ENCODE measurements at places on chromosomes 6 and 20.
A peak's percentile ranks its signal among the peaks of the same experiment; 100 is the strongest.

GRCh38 chr6:11398451-11399326, 138.9 kb upstream of the TMEM170B start:
- DNase-seq, result no peak

- DNase-seq, result no peak
Observed at GRCh38 chr20:35027301-35027700, 65.3 kb downstream of the TRPC4AP start.

DNA sequence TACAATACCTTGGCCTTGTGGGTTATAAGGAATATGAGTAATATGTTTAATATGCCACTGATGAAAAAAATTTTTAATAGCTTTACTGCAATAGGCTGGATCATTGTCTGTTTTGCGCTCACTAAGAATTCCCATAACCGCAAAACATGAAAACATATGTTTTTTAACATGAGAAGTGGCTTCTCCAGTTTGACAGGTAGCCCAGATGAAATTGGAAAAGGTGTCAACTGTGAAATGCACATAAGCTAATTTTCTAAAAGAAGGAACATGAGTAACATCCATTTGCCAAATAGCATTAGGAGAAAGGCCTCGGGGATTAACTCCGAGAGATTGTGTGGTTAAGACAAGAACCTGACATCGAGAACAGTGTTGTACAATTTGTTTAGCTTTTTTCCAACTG, 4.9 kb downstream of the GLYATL3 start:
- DNase-seq, result no peak

GRCh38 chr6:105209950-105210706, 30.3 kb upstream of the POPDC3 start:
- no peak for DNase-seq

GRCh38 chr20:23588434-23589403, 17.0 kb downstream of the CST9 start:
- no peak for DNase-seq

- no peak for DNase-seq
Observed at GRCh38 chr6:81731814-81732213, 20.7 kb downstream of the TENT5A start.

GRCh38 chr6:27514906-27515495, 42.1 kb upstream of the ZNF184 start:
- DNase-seq, result no peak

- DNase-seq, result no peak
Observed at GRCh38 chr6:90759664-90760063, 172.8 kb upstream of the MAP3K7 start.

- DNase-seq, result no peak
Observed at GRCh38 chr6:37056439-37057127, 51.1 kb downstream of the FGD2 start.

DNA sequence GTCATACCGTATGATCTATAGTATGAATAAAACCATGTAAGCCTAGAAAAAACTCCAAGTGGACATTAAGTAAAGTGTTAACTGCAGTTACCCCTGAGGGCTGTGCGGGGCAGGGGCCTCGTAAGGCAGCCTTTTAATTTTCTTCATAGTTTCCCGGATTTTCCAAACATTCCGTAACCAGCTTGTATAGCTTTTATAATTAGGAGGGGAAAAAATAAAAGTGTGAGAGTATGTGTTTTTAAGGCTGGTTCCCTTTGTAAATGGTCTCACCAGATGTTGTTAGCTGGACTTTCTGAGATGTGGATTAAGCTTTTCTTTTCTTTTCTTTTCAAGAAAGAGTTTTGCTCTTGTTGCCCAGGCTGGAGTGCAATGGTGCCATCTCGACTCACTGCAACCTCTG, 7.0 kb downstream of the KIAA1755 start:
- DNase-seq, result no peak

- no peak for DNase-seq
Observed at GRCh38 chr20:31842471-31843157, 2.8 kb downstream of the FOXS1 start.

DNA sequence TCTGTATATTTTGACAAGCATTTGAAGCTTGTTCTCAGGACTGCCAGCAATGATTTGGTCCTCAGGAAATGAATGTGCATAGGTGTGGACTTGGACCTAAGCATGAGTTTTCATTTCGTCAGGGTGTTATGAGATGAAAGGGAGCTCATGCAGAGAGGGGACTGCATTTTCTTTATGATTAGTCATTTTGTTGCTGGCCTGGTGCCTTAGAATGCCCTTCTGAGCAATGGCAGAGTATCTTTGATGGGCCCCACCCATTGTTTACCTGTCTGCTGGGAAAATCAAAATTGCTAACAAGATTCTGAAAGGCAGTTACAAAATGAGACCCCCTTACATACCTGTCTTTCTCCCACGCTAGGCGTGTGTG, 51.5 kb upstream of the MTHFD1L start:
- DNase-seq, result no peak

GRCh38 chr20:53597030-53597482, 3.4 kb upstream of the ZNF217 start:
- DNase-seq, result no peak

DNA sequence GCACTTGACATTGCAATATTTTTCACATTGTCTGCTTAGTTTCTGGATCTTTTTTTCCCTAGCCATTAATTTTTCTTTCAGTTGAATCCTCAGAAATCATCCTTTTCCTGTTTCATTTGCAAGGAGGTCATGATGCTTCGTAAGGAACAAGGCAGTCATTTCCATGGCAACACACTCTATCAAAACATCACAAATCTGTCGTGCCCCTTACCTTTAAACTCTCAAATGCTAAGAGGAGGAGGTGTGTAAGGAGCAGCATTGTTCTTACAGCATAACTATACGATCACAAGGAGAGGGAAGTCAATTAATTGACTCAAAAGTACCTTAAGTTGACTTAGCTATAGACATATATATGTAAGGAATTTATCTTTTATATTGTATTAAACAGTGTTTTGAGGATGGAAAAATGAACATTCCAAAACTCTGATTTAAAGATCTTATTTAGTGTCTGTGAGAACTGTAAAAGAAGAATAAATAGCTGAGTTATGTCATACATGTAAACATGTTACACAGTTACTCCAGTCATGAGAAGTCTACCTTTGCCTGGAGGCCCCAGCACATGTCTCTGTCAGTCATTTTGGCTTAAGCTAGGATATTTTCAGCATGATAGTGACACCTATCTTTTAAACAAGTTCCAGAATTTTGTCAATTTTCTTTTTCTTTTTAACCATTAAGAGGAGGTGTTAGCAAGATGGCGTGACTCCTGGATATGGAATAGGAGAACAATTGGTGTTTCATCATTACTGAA, 41.6 kb downstream of the CDKAL1 start:
- DNase-seq, result no peak

DNA sequence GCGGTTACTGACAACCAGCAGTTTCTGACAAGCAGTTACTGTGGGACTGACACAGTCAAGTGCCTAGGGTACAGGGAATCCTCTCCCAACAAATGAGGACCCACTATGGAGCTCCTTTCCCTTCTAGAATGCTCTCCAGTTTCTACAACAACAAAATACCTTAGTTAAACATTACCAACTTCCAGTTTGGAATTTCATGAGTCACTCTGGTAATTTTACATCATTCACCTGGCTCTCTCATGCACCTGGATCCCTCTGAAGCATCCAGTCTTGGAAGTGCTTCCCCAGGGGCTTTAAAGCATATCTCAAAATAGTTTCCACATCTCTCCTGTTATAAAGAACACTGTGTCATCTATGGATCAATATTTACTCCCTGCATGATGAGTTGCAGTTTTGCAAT, 286.7 kb upstream of the SPTLC3 start:
- no peak for DNase-seq

DNA sequence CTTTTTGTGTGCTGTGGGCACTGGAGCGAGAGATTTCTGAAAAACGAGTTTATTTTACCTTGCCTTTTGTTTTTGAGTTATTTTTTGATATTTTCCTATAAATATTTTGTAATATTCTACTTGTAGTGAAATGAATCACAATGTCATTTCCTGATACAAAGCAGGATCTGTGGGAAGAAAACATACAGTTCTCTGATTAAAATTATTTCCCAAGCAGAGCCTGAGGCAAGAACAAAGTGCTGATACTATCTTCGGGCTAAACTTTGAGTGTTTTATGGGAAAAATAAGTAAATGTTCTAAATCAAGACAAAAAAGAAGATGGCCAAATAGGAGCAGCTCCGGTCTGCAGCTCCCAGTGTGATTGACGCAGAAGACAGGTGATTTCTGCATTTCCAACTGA, 33.7 kb upstream of the ELOVL5 start:
- no peak for DNase-seq

- DNase-seq, result no peak
Observed at GRCh38 chr6:73388433-73388799, 6.2 kb upstream of the DDX43 start.

GRCh38 chr6:101150226-101150625, 243.3 kb upstream of the GRIK2 start:
- no peak for DNase-seq

DNA sequence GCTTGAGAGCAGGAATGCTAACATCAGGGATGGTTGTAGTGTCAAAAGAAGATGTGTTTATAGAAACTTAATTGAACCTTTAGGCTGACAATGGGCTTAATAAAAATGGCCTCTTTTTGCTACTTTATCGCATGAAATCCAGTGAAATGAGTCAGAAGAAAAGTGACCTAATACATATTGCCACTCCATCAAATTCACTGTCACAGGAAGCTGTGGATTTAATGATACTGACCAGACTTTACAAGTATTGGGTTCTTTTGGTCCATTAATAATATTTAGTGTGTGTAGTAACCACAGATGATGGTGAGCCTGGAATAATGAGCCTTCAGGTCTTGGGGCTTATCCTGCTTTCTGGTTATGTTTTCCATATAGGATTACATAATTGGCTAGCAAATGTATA, 231.8 kb upstream of the GMDS start:
- no peak for DNase-seq

DNA sequence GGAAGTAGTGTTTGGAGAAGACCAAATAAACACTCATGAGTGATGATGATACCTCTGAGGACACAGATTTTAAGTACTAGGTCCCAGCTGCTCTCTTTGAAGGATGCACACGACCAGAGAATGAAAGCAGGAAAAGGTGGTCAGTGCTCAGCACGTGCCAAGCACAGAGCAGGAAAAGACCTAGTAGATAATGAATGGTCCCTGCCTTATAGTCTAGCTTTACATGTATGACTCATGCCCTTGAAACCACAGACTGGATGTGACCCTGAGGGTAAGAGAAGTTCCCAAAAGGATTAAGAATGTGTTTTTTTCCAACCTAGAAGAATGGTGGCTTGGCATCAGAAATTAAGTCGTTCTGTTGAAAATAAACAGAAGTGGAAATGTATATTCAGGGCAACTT, 2.8 kb upstream of the MC3R start:
- no peak for DNase-seq

- DNase-seq, result no peak
Observed at GRCh38 chr20:10634683-10635411, 39.0 kb downstream of the JAG1 start.

DNA sequence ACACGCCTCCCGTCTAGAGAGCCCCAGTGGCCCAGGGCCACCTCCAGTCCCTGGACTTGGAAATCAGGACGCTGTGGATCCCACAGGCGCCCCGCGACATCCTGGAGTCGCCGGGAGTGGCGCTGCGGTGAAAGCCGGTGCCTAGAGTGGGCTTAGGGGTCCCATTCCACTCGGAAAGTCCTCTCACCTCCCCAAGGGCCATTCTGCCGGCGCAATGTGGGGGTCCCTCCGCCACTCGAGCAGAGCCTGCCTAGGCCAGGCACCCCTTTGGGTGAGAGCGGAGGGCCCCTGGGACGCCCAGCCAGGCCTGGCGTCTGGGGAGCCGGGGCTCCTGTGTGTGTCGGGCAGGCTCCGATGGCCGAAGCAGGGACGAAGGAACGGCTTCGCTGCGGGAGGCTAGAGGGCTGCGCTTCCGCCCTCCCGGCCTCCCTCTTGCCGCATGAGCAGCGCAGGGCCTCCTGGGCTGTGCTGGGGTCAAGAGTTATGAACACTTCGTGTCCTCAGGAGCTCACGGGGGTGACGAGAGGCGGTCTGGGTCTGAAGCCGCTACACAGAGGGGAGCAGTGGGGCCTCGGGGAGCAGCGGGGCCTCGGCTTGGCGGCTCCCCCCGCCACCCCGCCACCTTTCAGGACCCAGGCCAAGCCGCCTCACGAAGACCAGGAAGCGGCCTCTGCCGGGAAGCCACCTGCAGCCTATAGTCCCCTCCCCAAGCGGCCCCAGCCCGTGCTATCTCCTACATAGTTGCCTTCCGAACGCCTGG, 13.6 kb downstream of the POU3F2 start:
- no peak for DNase-seq

DNA sequence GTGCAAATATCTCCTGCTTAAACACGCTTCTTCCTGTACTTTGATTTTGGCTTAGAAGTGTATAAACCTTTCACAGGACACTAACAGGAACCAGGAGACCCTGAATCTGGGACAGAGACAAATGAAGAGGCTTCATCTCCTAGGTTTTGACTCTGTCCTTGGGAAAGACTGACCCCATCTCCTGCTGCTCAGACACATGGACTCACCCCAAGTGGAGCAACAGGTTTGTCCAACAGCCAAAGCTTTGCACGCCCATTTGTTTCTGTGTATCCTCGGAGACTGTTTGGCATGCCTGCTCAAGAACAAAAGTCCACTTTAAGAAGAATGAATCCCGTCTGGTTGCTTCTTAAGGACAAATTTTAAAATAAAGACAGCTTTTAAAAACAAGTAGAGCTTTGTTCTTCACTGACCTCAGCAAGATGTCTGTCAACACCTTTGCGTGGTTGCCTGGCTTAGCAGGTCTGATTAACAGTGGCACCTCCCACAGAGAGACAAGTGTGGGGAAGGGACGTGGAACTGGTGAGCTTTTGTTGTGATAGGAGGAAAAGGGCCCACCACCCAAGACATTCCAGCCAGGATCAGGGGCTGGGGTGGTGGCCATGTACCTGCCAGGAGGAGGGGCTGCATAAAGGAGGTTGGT, 202.6 kb downstream of the SOD2 start:
- DNase-seq, result no peak

DNA sequence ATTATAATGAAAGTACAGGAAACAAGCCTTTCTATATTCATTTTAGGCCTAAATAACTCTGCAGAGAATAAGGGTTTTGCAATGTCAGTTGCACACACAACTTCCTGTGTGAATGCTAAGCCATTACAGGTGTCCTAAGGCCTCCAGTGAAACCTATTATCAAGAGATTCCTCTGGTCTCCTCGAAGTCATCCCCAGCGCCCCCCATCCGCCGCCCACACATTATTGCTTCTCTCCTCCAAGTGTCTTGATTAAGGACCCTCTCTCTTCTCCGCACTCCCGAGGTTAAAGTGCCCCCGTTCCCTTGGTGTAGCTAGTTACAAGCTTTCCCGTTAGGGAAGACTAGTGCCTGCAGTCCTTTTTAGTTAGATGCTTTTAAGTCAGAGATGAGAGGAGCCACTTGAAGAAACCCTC, 1.3 kb downstream of the HIVEP2 start:
- DNase-seq, result peak; percentile 69
